Stimulated activated CD8-positive, alpha-beta memory T cell treated with anti-CD3 and anti-CD28 coated beads, Interleukin-12 subunit alpha, Interleukin-12 subunit beta, amount 100 ng/mL, for 1 hour (primary cell): ENCODE measurements at places on chromosomes 3 and 15.

DNA sequence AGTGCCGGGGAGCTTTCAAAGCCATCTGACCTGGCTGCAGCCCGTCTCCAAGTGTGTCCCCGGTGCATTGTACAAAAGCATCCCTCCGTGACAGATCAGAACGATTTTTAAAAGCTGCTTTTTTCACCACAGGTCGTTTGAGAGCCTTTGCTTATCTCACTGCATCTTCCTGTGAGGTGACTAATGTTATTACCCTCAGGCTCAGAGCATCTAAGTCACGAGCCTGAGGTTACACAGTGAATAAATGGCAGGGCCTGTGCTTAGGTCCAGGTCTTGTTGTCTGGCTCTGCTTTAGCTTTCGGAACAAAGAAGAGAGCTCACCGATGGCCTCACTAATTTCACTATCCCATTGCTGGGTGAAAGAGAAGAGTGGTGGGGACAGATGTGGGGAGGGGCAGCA lies 83.3 kb downstream of the SEC22A start:
- DNase-seq = no peak

GRCh38 chr3:160098926-160099626 lies 110.4 kb downstream of the IL12A start:
- DNase-seq = no peak

GRCh38 chr3:58668247-58668646 lies 1.7 kb upstream of the FAM3D start:
- no peak for DNase-seq

- DNase-seq = no peak
These were observed 13.9 kb downstream of the EOGT start for GRCh38 chr3:68999605-69000004.

DNA sequence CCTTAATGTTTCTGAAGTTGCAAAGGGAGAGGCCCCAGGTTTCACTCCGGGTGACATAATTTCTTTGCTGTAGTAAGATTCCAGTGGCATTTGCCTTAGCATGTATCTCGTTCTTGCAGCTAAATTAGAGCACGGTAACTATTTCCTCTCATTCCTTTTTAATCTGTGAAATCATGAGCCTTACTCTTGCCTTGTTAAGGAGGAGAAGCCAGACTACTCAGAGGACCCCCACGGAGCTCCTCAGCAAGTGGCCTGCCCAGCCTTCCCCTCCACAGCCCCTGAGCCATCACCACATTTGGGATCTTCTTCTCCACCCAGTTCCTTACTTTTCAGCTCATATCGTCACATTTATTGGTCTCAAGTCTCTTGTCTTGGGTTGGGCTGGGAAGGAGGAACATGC lies 54.2 kb downstream of the ABHD2 start:
- DNase-seq = no peak

GRCh38 chr15:27670486-27671209 lies 428.5 kb downstream of the OCA2 start:
- no peak for DNase-seq

- DNase-seq = no peak
These were observed 241.8 kb downstream of the WNT5A start for GRCh38 chr3:55245351-55245750.

GRCh38 chr15:32794973-32795372 lies 77.2 kb downstream of the GREM1 start:
- no peak for DNase-seq

DNA sequence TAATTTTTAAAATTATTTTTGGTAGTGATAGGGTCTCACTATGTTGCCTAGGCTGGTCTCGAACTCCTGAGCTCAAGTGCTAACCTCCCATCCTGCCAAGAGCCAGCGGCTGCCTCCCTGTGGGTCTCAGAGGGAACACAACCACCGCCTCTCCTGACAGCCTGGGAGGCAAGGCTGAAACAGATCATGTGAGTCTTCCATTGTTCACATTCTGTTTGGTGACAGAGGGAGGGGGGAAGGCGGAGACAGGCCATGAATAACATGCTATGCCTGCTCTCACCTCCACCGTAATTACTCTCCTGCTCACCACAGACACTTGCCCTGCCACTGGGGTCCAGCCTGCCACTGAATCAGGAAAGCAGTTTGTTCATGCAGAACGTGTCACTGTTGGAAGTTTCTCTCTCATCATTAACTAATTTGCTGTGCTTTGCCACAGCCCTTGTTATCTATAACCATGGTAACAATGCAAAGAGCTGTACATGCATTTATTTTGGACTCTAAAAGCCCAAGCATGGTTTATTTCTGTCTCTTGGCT lies 78.4 kb upstream of the RASGRF1 start:
- DNase-seq = no peak

GRCh38 chr3:41138146-41138545 lies 61.2 kb upstream of the CTNNB1 start:
- DNase-seq = no peak

- DNase-seq = no peak
These were observed 118.5 kb upstream of the LMOD3 start for GRCh38 chr3:69240651-69241568.

GRCh38 chr15:51782357-51782896 lies 31.0 kb downstream of the TMOD2 start:
- DNase-seq = no peak

DNA sequence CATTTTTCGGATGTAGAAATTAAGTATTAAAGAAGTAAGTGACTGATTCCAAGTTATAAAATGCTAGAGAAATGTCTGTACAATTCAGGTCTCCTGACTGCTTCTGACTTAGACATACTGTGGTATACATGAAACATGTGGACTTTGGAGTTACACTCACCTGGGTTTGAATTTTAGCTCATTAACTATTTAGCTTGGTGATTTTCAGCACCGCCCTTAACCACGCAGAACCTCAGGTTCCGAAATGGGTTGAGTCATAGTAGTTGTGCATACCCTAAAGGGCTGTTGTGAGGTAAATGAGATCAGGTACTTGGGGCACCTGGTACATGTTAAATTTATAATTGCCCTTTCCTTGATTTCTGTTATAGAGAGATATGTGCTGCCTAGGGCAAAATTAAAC lies 32.9 kb upstream of the UTS2B start:
- DNase-seq = no peak

- DNase-seq = no peak
These were observed 923.0 kb downstream of the DIPK2A start for GRCh38 chr3:144894576-144894975.

DNA sequence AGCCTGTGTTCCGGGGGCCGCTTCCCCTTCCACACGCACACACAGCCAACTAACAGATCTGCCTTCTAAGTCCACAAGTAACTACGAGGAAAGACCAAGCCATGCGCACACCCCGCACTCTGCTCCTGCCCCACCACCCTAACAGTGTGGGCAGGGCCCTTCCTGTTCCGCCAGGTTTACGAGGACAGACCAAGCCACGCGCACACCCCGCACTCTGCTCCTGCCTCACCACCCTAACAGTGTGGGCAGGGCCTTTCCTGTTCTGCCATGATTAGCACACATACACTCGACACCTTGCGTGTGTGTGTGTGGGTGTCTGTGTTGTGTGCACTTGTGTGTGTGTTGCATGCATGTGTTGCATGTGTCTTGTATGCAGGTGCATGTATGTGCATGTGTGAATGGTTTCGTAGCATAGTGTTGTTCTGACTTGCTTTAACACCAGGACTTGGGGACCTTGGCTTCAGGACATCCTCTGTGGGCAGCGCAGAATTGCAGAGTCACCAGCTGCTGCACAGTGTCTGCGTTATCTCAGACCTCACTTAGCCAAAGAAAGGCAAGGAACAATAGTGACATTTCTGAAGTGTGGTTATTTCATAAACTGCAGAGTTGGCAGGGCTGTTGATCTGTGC lies 114.4 kb downstream of the CHSY1 start:
- DNase-seq = no peak

- no peak for DNase-seq
These were observed 19.0 kb upstream of the DIPK2A start for GRCh38 chr3:143952569-143953072.

DNA sequence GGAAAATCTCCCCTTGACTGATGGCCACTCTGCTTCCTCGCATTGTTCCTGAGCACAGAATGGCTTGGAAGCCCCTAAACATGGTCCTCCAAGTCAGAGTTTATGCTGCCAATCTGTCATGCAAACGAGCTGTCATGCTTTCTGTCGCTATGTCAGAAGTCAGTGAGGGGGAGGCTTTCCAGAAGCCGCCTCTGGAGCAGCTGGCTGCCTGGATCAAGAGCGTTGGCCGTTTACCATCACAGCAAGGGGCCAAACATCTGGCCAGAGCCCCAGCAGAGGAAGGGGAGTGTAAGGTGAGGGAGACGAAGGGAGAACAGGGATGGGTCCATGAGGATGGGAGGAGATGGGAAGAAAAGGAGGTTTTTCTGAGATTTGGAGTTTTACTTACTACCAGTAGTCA lies 372.6 kb upstream of the NR2F2 start:
- DNase-seq = no peak

DNA sequence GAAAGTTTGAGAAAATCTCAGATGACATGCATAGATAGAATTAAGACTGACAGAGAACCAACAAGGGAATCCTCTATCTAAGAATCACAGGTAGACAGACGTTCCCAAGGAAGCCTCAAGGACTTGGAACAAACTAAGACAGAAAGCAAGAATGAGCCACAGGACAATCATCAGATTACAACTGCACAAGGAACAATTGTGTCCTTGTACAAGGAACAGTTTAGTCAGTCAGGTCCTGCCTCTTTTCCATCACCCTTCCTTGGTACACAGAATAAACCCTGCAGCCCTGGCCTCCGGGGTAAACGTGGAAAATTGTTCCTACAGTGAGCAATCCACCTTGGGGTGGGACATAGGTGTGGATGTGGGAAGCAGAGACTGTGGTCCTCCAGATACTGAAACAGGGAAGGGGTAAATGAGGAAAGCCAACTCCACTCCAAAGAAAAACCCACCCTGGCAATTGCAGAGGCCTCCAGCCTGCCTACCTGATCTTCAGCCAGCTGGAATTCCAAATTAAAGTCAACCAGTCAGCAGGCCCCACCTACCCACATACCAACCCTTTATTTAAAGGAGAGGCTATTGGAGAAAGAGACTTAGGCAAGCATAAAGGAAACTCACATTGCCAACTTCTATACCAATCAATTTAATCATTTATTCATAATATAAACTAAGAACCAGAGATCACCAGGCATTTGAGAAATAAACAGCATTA lies 73.4 kb downstream of the ULK4 start:
- DNase-seq = no peak

DNA sequence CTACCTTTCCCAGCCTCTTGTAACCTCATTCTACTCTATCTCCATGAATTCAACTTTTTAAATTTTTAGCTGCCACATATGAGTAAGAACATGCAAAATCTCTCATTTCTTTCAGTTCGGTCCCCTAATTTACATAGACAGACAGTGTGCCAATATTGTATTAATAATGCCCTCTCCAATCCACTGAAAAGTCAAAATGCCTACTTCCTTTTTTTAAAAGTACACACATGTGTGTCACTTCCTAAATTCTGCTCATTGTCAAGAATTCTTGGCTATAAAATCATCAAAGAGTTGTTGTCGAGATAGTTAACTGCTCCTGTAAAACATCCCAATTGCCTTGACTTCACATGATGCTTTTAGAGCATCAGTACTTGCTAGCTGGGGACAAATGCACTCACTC lies 84.2 kb upstream of the IL12A start:
- no peak for DNase-seq
